ENCODE measurements at places on chromosomes 2 and 18.
A peak's percentile ranks its signal among the peaks of the same experiment; 100 is the strongest.

DNA sequence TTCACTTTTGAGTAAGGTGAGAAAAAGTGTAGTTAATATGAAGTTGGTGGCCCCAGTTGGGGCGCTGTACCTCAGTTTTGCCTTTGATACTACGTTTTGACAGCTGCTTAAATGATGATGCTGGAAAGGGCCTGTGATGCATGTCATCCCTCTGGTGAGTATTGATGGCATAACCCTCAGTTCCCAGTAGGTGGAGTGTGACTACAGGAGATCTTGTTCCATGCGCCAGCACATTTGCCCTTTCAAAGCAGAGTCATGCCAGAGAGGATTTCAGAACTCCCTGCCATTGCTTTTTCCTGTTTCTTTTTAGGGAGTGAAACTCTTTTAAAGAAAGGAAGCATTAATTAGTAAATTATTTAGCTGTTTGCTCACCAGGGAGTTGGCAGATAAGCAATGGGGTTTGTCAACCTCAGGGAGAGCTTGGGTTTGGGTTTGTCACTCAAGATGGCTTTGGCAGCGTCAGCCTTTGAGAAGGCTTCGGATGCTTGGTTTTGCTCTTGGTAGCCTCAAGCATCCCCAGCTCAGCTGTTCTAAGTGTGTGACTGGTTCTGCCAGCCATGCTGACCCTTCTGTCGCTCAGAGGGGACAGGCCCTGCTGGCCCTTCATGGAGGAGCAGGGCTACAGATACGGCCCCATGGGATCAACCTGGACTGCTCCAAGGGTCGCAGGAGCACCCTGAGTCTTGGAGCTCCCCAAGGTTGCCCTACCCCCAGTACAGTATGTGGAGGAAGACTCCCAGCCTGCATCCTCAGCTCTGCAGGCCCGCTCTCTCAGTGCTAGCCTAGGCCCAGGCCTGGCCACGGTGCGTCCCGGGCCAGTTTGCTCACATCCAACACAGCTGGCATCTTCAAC is 29.1 kb downstream of the ARMC9 start:
- peak; percentile 62 for DNase-seq

GRCh38 chr2:234747032-234747431 is 204.8 kb upstream of the SH3BP4 start:
- no peak for DNase-seq

DNA sequence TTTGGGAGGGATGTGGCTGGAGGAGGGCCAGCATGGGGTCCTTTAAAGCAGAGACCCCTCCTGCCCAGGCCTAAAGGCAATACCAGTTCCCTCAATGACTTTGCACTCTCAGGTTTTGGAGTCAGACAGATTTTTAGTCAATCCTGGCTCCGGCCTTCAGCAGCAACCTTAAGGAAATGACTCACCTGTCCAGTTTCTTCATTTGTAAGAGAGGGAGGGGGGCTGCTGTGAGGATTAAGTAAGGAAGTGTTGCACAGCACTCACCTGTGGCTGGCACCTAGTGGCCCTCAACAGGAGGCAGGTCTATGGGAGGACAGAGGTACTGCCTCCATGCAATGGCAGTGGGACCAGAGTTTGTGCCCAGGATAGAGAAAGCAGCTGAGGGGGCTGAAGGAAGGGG is 13.7 kb downstream of the CNGA3 start:
- DNase-seq, result no peak

DNA sequence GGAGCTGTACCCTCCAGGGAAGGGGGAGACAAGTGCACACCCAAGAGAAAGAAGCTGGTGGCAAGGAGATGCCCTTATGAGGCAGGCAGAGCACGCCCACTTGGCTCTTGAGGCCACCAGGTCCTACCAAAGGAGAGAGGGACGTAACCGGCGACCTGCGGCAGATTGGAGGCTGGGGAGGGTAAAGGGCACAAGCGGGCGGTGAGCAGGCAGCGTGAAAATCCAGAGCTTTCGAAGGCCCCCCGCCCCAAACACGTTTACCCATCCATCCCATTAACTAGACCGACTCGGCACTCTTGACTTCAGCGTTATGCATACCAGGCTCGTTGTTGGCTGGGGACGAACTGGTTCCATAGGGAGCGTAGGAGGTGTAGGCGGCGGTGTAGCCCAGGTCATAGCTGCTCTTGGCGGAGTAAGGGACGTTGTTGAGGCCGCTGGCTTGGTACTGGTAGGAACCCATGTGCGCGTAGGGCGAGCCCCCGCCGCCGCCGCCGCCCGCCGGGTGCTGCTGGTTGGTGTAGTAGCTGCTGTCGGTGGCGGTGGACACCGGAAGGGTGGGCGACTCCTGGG is 794 bp downstream of the DLX2 start:
- DNase-seq, result no peak

DNA sequence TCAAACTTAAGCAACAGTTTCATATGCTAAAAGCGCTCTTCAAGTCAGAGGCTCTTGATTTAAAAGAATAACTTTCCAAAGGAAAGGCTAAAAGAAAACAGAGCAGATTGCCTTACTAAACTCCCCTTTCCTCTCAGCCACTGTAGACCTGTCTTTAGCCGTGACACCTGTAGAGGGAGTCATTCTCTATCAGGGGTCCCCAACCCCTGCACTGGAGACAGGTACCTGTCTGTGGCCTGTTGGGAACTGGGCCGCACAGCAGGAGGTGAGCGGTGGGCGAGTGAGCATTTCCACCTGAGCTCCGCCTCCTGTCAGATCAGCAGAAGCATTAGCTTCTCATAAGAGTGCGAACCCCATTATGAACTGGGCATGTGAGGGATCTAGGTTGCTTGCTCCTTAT is 9.6 kb downstream of the SLC14A1 start:
- no peak for DNase-seq

DNA sequence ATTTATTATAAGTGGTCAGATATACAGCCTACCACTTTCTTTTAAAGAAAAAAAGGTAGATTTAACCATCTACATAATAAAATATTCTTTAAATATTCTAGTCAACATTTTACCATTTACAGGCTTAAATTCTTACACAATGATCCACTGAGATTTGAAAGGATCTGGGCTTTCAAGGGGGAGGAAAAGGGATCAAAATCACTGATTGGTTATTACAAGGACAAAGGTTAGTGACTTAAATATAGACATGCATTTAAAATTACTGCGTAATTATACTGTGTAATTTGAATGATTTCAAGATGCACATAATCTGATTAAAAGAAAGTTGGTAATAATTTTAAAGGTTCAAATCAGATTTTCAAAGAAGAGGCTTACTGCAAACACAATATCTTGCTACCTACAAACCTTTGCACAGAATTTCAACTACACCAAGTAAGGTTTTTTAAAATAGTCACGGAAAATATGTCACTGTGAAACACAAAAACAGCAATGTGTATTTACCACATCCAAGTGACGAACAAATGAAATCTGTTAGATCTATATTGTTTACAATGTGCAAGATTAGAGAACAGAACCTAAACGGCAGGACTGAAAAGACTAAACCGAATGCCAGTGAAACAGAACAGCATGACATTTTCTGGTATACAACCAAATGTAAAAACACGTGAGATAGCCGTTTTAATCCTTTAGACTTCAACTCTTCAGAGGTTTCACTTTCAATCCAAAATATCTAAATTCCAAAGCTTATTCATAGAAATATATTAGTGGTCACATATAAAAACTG is 40.8 kb downstream of the RTN4 start:
- DNase-seq, result no peak

DNA sequence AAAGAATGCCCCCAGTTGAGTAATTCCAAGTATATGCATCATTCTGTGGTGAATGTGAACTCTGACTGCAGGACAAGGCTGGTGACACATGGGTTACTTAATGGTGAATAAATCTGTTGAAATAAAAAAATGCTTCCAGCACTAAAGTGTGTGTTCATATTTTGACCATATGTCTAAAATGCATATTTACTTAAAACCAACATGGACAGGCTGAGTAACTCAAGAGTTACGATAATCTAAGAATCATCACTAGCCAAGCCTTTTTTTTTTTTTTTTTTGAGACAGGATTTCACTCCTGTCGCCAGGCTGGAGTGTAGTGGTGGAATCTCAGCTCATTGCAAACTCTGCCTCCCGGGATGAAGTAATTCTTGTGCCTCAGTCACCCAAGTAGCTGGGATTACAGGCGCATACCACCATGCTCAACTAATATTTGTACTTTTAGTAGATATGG is 47.1 kb upstream of the CCBE1 start:
- no peak for DNase-seq

GRCh38 chr2:123791684-123792083 is 233.4 kb upstream of the CNTNAP5 start:
- no peak for DNase-seq

GRCh38 chr2:240593026-240593702 is 6.6 kb downstream of the CAPN10 start:
- no peak for DNase-seq

GRCh38 chr2:39411181-39411944 is 25.7 kb downstream of the MAP4K3 start:
- DNase-seq, result peak; percentile 42

DNA sequence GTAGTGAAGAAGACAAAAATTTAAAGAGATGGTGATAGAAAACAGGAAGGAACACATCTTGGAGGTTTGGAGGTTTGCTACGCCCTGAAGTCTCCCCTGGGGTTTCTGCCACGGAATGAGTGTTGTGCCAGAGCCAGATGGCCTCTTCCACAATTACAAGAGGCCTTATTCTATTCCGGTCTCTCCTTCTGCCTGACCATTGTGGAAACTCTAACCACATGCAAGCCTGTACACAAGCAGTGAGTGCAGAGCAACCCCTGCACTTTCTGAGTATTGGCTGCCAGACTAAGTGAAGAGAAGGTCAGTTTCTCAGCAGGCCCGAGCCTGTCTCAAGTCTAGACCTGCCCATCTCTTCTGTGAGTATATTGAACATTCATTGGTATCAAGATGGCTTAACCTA is 22.7 kb upstream of the MYO1B start:
- DNase-seq, result no peak

DNA sequence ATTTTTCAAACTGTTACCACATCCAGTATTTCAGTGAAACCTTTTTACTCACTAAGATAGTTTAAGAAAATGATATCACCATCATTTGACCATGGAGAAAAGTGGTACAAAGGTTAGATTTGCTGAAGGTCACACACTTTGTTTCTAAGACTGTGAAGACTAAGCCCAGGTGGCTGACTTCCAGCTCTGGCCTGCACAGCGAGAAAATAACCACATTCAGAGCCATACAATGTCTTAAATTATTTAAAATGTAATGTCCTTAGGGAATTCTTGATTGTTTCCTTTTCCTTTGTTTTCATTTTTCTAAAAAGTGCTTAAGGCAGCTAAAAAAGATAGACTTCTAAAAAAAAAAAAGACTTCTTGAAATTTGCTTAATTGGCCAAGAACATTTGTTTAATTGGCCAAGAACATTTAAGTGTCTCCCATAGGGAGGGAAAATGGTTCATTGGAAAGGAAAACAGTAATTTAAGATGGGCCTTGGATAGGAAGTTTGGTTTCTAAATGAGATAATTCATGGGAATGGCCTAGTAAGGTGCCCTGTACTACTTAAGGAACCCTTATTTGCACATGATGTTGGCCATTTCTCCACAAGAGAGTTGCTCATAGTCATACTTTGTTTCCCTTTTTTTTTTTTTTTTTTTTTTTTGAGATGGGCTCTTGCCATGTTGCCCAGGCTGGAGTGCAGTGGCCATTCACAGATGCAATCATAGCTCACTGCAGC is 45.2 kb downstream of the CYP1B1 start:
- no peak for DNase-seq

DNA sequence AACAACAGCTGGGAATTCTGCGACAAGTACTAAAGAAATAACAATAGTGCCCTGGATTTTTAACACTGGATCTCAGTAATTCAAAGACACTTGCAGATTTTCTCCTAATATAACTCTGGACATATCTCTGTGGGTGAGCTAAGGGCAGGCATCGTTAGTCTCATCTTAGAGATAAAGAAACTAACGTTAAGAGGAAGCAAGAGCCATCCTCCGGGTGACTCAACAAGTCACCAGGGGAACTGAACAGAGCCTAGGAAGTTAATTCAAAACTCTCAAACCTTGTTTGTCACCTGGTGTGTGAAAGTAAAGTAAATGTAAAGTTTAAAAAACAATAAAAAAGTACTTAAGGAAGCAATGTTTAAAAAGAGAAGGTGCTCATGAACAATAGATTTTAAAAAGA is 41.6 kb upstream of the NRP2 start:
- no peak for DNase-seq

DNA sequence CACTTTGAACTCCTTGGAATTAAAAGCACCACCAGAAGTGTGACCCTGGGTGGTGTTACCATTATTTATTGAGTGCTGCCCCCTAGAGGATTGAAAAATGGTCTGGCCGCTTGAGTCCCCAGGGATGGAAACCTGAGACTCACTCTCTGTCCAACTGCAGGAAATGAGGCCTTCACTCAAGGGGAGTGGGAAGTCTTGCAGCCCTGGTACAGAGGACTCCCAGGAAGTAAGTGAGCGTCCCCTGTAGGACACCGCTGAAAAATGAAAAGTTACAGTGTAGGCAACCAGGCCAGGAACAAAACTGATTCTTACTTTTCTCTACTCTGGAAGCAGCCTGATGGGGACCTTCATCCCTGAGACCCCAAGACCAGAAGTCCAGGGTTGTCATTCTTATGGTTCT is 2.2 kb upstream of the NRP2 start:
- peak; percentile 71 for DNase-seq

GRCh38 chr2:25377822-25378421 is 36.2 kb upstream of the DNMT3A start:
- DNase-seq, result no peak

DNA sequence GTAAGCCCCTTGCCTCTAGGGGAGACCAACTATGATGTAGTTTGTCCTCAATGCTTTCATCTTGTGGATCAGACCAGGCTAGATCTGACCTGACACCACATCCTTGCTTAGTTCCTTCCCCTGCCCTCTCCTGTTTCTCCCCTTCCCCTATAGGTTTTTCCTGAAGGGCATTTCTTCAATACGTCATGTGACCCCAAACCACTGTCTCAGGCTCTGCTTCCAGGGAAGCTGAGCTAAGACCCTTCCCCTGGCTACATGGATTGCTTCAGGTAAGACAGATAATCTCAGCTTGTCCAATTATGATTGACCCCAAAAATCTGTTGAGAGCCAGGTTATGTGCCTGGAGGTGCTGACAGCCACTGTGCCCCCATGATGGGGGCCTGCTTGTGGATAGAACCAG is 22.6 kb upstream of the TTL start:
- DNase-seq, result no peak

DNA sequence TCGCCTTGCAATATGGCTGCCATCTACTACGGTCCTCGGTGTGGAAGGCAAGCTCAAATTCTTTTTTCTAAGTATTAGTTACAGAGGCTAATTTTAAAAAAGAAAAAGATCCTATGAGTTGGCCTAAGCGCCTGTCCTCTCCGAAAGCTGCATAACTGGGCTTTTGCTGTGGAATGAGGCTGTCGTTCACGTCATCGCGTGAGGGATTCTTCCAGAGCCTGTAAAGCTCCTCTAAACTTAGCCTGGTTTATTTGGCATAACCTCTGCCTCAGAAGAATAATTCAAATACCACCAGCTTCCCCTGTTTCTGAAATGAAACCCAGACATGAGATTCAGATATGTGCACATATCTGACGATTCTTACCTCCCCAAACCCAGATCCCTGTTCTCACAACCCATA is 187.4 kb downstream of the DNER start:
- no peak for DNase-seq

GRCh38 chr18:62436636-62437234 is 86.1 kb upstream of the ZCCHC2 start:
- DNase-seq, result no peak

Data from LoVo (cell line).